ENCODE measurements at places on chromosomes 16 and 17. TPM values are rescaled to one million over a fixed set of nuclear protein-coding genes. Genes with fewer than 3 reads are reported as not detected.

GRCh38 chr16:24114876-24115275, 141.3 kb upstream of the CACNG3 start:
- no peak for DNase-seq

The CEP112 gene
- polyA plus RNA-seq: 21.1 TPM

The GCSH gene
- 74.2 TPM for polyA plus RNA-seq

GRCh38 chr16:53061256-53061655, 6.5 kb downstream of the CHD9 start:
- no peak for DNase-seq

- no peak for DNase-seq
These were observed 8.4 kb downstream of the VPS9D1 start for GRCh38 chr16:89712274-89712781.

The CCDC154 gene
- polyA plus RNA-seq: 4.0 TPM

- no peak for DNase-seq
These were observed 284.6 kb upstream of the CDH5 start for GRCh38 chr16:66081775-66082366.

DNA sequence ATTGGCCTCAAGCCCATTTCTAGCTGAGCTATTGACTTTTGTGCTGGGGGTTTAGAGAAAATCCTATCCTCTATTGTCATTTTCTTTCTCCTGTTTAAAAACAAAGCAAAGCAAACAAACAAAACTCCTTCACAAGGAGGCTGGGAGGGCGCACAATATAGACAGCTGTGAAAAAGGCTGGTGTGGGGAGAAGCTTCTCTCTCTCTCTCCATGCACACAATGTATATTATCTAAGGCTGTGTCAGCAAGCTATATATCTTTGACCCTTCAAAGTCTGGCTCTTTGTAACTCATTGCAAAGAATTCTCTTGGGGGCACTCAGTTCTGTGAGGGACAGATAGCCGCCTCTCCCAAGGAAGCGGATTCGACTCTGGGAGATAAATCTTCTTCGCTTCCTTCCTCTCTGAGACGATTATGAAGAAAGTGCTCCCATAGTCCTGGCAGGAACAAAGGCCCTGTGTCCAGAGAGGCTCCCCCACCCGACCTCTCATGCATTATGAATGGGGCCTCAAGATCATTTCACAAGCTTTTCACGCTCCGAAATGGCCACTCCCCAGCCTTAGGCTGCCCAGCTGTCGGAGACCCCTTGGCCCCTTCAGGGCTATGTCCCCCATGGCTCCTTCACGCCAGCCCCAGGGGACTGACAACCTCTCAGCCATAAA, 33.2 kb upstream of the MEAK7 start:
- DNase-seq: no peak

- DNase-seq: no peak
These were observed 313.1 kb downstream of the MAF start for GRCh38 chr16:79287424-79287917.

GRCh38 chr17:77291591-77292386, 151.0 kb downstream of the SEC14L1 start:
- DNase-seq: no peak

- no peak for DNase-seq
These were observed 10.5 kb upstream of the TIMP2 start for GRCh38 chr17:78935419-78936323.
